CD4-positive, CD25-positive, alpha-beta regulatory T cell (primary cell): ENCODE measurements at places on chromosomes 4 and X. TPM values are rescaled to one million over a fixed set of nuclear protein-coding genes. Genes with fewer than 3 reads are reported as not detected.

Gene HSFX3
- not detected for polyA plus RNA-seq

Gene AMBN
- polyA plus RNA-seq = not detected

DNA sequence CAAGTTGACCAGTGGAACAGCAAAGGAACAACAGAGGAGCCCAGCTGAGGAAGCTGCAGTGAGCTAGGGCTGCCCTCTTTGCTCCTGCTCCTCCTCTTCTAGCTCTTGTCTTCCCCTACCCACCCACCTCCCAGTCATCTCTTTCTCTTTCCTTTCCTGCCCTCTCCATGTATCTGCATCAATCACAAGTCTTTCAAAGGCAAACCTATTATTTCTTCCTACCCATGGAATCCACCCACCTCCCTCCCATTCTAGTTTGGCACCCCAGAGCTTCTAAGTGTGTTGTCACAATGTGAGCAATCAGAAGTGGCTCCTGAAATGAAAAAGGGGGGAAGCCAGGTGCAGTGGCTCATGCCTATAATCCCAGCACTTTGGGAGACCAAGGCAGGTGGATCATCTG is 69.3 kb downstream of the TSC22D3 start:
- DNase-seq = no peak

- DNase-seq = peak; percentile 76
Measured at GRCh38 chrX:48934581-48935300, 15.9 kb upstream of the PIM2 start.

DNA sequence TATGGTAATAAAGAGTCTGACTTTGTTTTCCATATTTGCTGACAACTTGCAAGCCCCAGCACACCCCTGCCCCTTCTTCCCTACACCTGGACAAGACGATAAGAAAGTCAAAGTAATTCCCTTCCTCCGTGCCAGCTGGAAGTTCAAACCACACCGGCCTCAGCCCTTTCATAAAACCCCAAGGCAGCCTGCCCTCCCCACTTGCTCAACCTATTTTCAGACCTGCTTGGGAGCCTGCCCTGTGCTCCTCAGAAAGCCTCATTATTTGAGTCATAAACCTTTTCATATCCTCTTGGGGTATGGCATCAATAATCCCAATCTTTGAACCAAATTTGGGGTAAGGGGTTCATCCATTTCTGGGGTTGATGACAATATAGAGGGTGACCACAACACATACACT is 29.5 kb downstream of the NIPAL1 start:
- no peak for DNase-seq

DNA sequence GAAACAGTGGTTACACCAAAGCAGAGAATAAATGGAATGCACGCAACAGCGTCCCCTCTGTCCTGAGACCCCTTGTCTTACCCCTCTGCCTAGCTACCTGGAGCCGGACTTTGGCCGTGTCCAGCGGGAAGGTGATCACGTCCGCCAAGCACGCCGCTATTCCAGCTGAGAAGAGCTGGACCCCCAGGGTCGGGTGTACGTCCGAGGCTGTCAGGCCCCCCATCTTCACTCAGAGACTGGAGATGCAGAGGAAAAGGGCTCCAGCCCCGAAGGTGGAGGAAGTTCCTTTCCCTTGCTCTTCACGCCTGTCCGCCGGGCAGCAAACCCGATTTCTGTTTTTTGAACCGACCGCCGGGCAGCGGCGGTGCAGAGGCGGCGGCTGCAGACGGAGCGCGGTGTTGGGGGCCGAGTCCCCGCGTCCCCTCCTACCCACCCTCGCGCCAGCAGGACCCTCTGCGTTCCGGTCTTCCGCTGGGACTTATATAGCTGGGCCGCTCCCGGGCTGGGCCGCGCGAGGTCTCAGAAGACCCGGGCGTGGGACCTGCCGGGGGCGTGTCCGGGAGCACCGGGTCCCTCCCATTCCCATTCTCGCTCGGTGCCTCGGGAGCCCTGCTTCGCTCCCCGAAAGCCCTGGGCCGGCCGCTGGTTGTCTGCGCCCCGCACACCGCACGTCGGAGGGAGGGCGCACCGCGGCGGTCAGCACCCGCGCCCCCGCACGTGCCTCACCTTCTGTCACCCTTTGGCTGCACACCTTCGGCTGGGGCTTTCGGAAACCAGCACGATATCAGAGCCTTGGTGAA is at the start of gene UCP1:
Gene UCP1 (minus strand): TSS at position 455 of the 800 bp plus-strand sequence. CDS start 232 bp downstream, at position 223.
- no peak for DNase-seq

DNA sequence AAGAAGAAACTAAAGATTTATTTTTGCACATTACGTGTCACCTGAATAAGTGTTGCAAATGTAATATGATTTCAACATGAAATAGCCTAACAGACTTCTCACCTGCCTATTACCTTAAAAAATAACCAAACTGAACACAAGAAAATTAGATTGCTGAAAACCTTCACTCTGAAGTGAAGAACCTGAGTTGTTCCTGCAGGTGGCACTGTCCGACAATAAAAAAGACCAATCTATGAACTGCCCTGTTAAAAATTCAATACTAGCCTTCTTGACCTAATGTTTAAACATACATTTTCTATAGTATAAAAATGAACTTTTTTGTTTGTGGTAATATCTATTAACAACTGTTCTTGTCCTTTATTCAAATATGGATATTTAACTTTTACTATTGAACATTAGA is 69.2 kb upstream of the PNPLA4 start:
- DNase-seq = peak; percentile 20
